Kidney (tissue), 22 donors: ENCODE measurements at places on chromosomes 4 and X. TPM values are rescaled to one million over a fixed set of nuclear protein-coding genes. Genes with fewer than 3 reads are reported as not detected.

MAP3K15 gene
- 3.7 TPM for total RNA-seq

DNA sequence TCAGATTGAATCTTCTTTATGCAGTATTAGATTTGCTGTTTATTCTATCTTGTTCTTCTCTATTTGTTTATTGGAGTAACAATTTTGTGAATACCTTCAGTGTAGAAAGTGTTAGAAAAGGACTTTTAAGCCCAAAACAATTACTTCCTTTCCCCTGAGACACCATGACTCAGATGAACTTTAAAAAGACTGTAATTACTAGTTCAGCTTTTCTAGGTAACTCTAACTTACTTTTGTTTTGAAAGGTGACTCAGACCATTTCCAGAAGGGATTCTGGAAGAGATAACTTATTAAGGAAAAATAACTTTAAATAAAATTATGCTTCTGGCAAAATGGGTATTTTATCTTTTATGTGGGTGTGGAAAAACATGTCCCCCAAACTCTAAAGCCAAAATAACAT is 561.5 kb upstream of the PCDH10 start:
- DNase-seq: no peak

- no peak for DNase-seq
Measured at GRCh38 chrX:20320461-20321159, 53.9 kb upstream of the RPS6KA3 start.

DNA sequence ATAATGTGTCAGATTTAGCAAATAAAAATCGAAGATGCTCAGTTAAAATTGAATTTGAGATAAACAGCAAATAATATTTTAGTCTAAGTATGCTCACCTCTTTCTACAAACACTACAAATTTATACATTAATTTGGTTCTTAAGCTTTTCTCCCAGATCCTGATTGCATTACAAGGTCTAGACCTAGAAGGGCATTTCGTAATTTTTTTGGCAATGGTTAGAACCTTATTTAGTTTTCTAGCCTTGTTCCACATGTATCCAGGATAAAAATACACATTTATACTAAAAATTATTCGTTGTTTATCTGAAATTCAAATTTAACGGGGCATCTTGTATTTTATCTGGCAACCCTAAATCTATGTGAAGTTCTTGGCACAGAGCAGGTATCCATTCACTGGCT is 2.5 kb upstream of the CDKL5 start:
- DNase-seq: no peak

- DNase-seq: no peak
Measured at GRCh38 chr4:151195801-151196200, 81.2 kb upstream of the PRSS48 start.
